NCI-H187 (cell line): ENCODE measurements at places on chromosomes 11 and 22.

GRCh38 chr22:37746366-37747079 lies 49.7 kb downstream of the TRIOBP start:
- no peak for DNase-seq

DNA sequence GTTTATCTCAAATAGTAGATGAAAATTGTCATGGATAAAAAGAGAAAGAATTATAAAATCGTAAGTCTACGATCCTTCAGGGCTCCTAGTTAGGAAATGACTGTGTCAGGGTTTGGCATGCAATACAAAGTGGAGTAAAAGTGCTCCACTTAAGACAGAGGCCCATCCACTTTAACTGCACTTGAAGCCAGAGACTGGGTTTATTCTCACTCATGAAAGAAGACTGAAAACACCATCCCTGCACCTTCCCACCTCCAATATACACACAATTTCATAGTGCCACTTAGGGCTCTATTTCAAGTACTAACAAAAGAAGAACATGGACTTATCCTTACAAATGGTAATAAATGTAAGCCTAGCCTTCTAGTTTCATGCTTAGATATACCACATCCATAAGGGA lies 70.7 kb downstream of the ANO5 start:
- DNase-seq, result peak; percentile 22

- no peak for DNase-seq
Measured at GRCh38 chr22:20583471-20583922, 76.1 kb downstream of the MED15 start.

GRCh38 chr11:83087035-83087434 lies 15.3 kb upstream of the RAB30 start:
- no peak for DNase-seq

DNA sequence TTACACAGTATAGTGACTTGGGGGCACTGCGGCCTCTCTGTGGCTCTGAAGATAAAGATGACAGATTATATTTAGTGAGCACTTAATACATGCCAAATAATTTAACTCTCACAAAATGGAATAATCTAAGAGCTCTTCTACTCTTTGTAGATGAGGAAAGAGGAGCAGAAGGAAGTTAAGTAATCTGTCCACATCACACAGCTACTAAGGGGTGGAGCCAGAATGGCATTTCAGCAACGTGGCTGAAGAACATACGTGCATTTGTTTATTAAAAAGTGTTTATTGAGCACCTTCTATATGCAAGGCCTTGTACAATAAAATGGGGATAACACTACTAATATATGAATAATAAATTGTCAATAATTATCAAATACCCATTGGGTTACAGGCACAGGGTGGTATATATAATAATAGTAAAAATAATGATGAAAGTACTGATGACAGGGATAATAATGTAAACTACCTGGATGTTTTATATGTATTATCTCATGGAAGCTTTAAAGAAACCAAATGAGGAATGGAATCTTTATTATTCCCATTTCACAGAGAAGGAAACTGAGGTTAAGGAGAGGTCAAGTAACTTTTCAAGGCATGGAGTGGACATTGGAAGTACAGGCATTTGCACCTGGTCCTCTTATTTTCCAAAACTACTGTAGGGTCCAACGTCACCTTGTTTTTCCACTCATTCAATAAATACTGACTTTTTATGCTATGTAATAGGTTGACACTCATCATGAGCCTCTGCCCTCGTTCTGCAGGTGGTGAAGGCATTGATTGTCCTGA lies 38.0 kb upstream of the IL17RA start:
- DNase-seq, result no peak

- no peak for DNase-seq
Measured at GRCh38 chr11:124533626-124534025, 9.8 kb downstream of the OR8B12 start.

GRCh38 chr22:24325105-24325757 lies 54.6 kb downstream of the SPECC1L start:
- DNase-seq, result no peak

GRCh38 chr11:88353386-88353785 lies 15.8 kb upstream of the CTSC start:
- DNase-seq, result no peak

- no peak for DNase-seq
Measured at GRCh38 chr22:27948569-27948968, 29.5 kb upstream of the PITPNB start.

DNA sequence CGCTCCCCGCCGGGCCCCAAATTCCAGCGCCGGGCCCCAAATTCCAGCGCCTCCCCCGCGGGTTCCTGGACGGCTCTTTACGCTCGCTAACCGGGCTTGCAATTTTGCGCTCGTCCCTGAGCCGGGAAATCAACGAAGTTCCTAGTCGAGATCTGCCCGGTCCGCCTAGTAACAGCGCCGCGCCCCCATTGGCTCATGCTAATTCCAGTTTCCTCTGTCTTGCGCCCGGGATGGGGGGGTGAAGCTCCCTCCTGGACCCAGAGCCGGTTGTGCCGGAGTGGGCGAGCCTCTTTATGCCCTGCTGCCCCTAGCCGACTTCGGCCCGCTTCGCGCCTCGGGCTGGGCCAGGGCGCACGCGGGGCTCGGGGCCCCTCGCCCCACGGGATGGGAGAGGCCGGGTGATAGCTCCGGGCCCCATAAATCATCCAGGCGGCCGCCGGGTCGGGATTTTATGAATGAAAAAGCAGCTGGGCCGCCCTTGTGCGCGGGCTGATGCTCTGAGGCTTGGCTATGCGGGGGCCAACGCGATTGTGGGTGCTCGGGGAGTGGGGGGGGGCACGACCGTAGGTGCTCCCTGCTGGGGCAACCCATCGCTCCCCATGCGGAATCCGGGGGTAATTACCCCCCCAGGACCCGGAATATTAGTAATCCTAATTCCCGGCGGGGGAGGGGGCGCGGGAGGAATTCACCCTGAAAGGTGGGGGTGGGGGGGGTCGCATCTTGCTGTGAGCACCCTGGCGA lies 1.8 kb upstream of the CCND1 start:
- no peak for DNase-seq

DNA sequence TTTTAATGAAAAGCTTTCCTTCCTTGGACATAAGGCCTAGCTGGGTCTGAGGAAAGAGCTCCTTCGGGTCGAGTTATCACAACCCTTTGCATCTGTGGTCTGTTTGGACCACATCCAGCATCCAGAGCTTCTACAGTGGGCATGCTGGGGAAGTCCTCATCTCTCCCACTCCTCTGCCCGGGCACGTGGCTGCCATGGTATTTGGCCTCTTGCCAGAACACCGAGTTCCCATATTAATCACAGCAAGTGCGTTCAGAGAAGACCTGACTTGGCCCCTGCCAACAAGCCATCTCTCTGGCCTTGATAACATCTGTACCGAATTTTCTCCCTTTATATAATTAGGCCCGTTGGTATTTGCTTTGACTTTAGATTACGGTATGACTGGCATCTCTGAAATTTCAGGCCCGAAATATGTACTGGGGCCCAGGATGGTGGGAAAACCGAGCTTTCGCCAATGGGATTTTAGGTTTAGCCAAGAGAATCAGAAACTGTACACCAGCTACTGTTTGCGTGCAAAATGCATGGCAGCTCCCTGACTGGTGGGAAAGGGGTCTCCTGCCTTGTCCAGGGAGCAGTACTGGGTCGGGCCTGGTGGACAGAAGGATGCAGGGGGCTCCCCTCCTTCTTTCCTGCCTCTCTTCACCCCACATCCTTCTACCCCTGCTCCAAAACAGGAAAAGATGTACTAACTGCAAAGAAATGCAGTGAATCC lies 90.0 kb downstream of the MICAL2 start:
- no peak for DNase-seq

DNA sequence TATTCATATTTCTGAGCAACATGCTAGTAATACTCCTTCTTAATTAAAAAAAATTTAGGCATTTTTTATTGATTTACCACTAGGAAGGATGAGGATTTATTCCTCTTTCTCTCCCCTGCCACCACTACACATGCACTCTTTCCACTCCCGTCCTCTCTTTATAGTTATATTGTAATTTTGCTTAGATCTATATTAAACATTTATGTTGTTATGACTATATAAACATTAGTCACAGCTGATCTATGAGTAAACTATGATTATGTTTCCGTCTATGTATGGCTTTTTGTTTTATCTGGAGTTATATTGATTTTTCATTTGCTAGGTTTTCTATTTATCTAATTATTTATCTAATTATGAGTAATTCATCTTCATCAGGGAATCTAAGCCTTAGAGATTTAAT lies 17.8 kb downstream of the CCDC15 start:
- no peak for DNase-seq

DNA sequence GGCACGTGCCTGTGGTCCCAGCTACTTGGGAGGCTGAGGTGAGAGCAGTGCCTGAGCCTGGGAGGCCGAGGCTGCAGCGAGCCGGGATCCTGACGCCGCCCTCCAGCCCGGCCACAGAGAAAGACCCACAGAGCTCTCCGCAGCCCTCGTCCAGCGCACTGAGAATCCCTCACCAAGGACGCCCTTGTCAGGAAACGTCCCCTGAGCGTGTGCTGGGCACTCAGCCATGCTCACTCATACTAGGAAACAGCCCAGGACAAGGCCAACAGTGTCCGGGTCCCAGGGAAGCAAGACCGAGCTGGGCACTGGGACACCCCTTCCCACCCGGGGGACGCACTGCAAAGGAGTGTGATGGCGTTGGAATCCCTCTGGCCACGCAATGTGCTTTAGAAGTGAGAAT lies 14.5 kb downstream of the DEAF1 start:
- DNase-seq, result no peak

GRCh38 chr22:23098230-23098705 lies 27.9 kb downstream of the GNAZ start:
- DNase-seq, result no peak

DNA sequence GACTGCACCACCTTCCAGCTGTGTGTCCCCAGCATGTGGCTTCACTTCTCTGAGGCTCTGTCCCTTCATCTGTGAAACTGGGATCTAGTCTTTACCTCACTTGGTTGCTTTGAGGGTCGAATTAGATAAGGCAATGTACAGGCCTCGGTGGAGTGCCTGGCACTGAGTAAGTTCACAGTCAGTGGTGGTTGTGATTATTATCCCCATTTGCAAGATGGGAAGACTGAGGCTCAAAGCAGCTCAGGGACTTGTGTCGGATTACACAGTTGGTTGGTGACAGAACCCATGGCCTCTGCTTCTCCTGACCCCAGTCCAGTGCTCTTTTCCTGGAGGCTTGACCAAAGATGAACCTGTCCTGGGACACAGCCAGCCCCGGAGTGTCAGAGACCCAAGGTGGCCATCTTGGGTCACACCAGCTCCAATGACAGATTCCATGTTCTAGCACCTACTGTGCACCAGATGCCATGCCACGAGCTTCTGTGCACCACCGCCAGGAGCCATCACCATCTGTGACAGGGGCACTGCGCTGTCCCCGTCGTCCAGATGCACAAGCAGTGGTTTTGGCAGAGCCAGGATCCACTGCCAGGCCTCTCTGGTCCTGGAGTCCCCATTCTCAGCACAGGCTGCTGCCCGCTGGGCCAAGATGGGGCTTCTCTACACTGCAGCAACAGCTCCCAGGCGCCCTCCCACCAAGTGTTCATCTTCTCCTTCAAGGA lies 60.5 kb downstream of the IGLL1 start:
- no peak for DNase-seq

DNA sequence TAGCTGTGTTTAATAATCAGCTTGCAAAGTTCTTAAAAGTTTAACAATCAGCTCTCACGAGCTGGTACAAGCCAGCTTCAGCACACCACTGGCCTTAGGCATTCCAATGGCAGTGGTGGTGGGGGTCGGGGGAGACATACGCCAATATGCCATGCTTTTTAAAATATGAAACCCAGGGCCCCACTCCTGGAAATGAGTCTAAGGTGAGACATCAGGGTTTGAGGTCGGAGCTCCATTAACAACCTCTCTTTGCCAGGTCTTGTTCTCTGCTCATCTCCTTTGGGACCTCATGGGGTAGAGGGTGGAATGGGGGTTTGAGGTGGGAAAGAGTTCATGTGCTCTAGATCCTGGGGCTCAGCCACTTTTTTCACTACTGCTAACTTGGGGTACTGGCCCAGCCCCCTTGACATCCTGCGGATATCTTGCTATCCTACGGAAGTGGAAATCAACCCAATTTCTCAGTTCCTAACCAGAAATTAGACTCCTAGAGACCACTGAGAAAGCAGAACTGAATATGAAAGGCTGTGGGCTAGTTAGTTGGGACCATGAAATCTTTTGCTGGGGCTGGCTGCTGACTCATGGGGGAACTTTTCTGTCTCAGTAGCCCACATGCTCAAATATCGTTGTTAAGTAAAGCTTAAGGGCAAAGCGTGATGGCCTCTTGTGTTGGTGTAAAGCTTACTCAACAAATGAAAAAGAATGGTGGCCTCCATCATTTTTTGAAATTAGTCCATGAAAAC lies 90.1 kb downstream of the PDHX start:
- no peak for DNase-seq

GRCh38 chr22:27748751-27749191 lies 52.8 kb downstream of the MN1 start:
- no peak for DNase-seq

DNA sequence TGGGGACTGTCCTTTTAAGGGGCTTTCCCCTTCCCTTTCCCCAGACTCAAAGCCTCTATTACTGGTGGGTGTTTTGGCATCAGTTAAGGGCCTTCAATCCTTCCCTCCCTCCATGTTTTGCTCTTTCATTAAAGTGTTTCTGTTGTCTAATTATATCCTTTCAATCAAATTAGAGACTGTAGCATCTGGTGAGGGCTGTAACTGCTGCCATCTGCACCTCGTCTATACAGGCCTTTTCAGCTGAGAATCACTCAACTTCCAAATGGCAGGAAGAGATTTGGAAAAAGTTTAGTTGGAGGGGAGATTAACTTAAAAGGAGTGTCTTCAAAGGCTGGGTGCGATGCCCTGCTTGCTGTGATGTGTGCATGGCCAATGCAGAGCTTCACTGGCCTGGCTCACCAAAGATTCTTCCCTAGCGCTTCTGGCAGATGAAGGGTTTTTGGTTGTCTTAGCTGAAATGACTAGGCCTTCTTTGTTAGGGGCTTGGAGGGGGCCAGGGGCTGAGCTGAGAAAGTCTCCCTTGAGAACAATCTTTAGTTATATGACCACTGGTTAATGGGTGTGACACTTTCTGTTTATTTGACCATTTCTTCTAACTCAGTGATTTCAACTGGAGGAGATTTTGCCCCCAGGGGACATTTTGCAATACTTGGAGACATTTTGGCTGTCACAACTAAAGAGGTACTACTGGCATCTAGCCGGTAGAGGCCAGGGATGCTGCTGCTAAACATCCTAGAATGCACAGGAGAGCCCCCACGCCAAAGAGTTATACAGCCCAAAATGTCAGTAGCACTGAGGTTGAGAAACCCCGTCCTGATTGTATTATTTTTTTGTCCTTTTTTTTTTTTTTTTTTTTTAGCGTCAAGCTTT lies 7.5 kb downstream of the KREMEN1 start:
- DNase-seq, result no peak

GRCh38 chr11:108743851-108744250 lies 79.0 kb downstream of the DDX10 start:
- DNase-seq, result no peak

GRCh38 chr22:21563912-21564311 lies 3.6 kb upstream of the UBE2L3 start:
- DNase-seq, result no peak

GRCh38 chr11:71265559-71266092 lies 13.2 kb upstream of the SHANK2 start:
- no peak for DNase-seq

GRCh38 chr11:121119440-121119839 lies 18.4 kb downstream of the TECTA start:
- no peak for DNase-seq
